ENCODE measurements at places on chromosomes 2 and 18. TPM values are rescaled to one million over a fixed set of nuclear protein-coding genes. Genes with fewer than 3 reads are reported as not detected.
A peak's percentile ranks its signal among the peaks of the same experiment; 100 is the strongest.

DNA sequence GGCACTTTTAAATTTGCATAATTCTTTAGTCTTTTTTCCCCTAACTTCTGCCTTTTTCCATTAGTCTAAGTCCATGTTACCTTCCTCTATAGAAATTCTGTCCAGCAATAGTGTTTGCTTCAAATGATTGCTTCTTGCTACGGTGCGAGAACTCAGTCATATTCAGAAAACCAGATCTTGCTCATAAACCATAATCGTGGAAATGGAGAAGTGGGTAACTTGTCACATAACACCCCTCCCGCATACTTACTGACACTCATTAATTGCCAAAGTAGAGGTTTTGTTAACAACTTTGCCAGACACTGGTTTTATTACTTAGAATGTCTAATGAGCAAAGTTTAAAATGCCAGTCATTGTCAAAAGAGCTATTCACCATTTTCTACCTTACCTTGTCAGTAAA is 94.3 kb upstream of the TWSG1 start:
- no peaks in the 10 kb centered on the region for H3K36me3 ChIP-seq
- no peaks in the 10 kb centered on the region for H3K4me1 ChIP-seq
- no peak overlapping the region for H3K4me3 ChIP-seq
- no peaks in the 10 kb centered on the region for H3K27me3 ChIP-seq
- H3K27ac ChIP-seq: no peak overlapping the region
- DNase-seq: no peak

DNA sequence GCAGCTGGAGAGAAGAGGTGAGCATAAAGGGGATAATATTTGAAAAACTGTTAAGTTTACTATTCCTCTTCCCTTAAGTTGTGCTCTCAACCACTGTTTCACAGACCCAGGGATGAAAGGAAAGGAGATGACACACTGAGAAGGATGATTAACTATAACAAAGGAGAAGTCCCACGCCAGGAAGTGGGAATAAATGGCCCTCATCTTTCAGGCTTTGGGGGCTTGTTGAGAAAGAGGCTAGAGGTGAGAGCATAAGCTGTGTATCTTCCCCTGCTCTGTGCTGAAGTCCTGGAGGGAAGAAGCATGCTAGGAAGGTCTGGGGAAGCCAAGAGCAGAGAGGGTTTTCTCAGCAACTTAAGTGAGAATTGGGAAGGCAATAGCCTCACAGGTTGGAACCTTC is 399.1 kb upstream of the ATP5MC3 start:
- no peaks in the 10 kb centered on the region for H3K27me3 ChIP-seq
- H3K4me1 ChIP-seq: no peaks in the 10 kb centered on the region
- H3K36me3 ChIP-seq: no peaks in the 10 kb centered on the region
- no peak overlapping the region for H3K27ac ChIP-seq

GRCh38 chr2:150572194-150572766 is 84.8 kb upstream of the RND3 start:
- no peaks in the 10 kb centered on the region for H3K27me3 ChIP-seq
- H3K27ac ChIP-seq: no peak overlapping the region
- H3K36me3 ChIP-seq: no peaks in the 10 kb centered on the region
- DNase-seq: no peak

GRCh38 chr18:73987247-73987980 is 160.2 kb downstream of the FBXO15 start:
- no peak overlapping the region for H3K27ac ChIP-seq
- no peaks in the 10 kb centered on the region for H3K36me3 ChIP-seq
- H3K4me3 ChIP-seq: no peak overlapping the region
- no peaks in the 10 kb centered on the region for H3K27me3 ChIP-seq
- no peaks in the 10 kb centered on the region for H3K4me1 ChIP-seq
- no peak for DNase-seq

DNA sequence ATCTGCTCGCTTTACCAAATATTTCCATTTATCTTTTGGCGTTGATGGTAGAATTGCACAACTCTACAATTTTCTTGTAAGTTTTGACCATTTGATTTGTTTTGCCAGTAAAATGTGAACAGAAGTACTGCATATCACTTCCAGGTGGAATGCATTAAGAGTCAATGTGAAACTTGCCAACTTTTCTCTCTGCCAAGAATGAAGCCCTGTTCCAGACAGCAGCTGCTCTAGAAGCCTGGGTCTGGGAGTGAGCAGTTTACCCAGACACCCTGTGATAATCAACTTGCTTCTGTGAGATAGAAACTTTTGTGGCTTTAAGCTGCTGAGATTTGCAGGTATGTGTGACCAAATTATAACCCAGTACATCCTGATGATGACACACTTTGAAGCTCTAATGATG is 115.9 kb upstream of the SYT4 start:
- H3K4me3 ChIP-seq: no peak overlapping the region
- no peak for DNase-seq
- no peaks in the 10 kb centered on the region for H3K4me1 ChIP-seq
- no peaks in the 10 kb centered on the region for H3K36me3 ChIP-seq
- no peaks in the 10 kb centered on the region for H3K27me3 ChIP-seq
- H3K27ac ChIP-seq: no peak overlapping the region

DNA sequence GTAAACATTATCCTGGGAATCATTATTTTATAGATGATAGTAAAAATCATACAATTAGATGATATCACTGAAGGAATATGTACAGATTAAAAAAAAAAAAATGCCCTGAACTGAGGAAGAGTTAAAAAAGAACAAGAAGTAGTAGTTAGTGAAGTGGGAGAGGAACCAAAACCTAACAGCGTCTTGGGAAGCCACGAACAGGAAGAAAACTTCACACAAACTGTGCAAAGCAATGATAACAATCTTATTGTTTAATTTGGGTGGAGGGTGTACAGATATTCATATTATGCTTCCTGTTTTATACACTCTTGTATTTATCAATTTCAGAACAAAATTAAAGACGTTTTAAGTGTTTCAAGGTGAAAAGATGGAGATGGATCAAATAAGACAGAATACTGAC is 3.5 kb downstream of the HEATR5B start:
- H3K4me3 ChIP-seq: no peak overlapping the region
- no peaks in the 10 kb centered on the region for H3K27me3 ChIP-seq
- H3K27ac ChIP-seq: no peak overlapping the region
- no peaks in the 10 kb centered on the region for H3K36me3 ChIP-seq
- H3K4me1 ChIP-seq: no peaks in the 10 kb centered on the region
- no peak for DNase-seq

- H3K27me3 ChIP-seq: no peaks in the 10 kb centered on the region
- no peaks in the 10 kb centered on the region for H3K4me1 ChIP-seq
- no peak overlapping the region for H3K27ac ChIP-seq
Observed at GRCh38 chr2:45156605-45157004, 147.4 kb upstream of the SIX2 start.

DNA sequence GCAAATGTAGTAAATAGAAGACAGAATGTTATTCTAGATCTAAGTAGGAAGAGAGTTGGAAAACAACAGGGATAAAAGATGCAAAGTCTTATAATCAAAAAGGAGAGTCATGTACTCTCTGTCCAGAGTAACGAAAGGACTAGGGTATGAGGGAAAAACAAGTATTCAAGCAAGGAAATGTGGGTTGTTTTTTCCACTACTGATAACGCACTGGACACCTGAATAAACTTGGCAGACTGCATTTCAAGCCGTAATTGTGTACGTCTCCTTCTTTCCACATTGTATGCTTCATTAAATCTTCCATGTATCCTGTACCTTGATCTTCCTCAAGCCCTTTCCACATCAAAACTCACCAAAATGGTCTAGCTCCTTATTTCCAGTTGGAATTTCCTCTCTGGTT is 420.6 kb downstream of the ZEB2 start:
- DNase-seq: no peak
- no peak overlapping the region for H3K4me3 ChIP-seq
- no peak overlapping the region for H3K27ac ChIP-seq
- no peaks in the 10 kb centered on the region for H3K36me3 ChIP-seq
- H3K4me1 ChIP-seq: no peaks in the 10 kb centered on the region

DNA sequence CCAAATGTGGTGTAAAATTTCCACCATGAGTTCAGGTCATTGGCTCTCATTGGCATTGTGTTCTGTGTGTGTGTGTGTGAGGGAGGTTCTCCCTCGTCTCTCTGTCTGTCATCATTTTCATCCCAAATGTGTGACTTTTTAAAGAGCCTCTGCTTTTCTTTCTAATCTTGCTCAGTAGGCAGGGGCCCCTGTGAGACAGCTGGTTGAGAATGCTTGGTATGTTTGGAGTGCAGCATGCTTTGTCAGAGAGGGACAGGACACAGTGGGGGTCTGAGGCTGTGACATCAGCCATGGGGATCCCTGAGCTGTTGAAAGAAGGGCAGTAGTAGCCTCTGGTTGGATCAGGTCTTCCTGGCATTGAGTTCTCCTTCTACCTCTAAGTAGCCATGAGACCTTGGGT is 10.6 kb downstream of the PTPRM start:
- H3K36me3 ChIP-seq: no peaks in the 10 kb centered on the region
- H3K4me3 ChIP-seq: no peak overlapping the region
- H3K27me3 ChIP-seq: no peaks in the 10 kb centered on the region
- H3K4me1 ChIP-seq: no peaks in the 10 kb centered on the region
- DNase-seq: no peak

- no peaks in the 10 kb centered on the region for H3K27me3 ChIP-seq
- H3K36me3 ChIP-seq: no peaks in the 10 kb centered on the region
- H3K4me1 ChIP-seq: peaks cover 4% of the 10 kb centered on the region
- no peak for DNase-seq
- no peak overlapping the region for H3K4me3 ChIP-seq
Observed at GRCh38 chr2:86185517-86186212, 9.6 kb downstream of the IMMT start.

DNA sequence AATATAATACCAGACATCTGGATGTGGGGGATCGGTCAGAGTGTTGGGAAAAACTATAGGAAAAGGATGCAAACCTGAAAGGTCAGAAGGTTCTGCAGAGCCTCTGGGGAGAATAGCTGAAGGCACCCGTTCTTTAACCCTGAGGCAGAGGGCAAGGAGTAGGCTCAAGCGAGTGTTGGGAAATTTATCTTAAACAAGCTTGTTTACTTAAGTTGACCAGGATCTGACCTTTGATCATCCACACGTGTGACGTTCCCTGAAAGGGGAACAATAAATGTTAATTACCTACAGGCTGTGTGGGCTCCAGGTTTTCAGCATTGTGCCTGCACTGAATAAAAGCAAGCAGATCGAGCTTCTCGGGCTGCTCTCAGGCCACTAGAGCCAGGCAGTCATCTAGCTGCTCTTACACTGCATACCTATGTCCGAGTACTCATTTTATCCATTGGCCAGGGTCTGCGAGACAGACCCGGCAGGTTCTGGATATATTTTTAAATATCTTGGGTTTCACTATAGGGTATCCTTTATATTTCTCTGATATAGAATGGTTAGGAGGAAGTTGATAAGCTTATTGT is 400.6 kb upstream of the CHST9 start:
- peak; percentile 60 for DNase-seq
- peak overlapping the region; percentile 30 for H3K27ac ChIP-seq
- no peak overlapping the region for H3K4me3 ChIP-seq
- H3K36me3 ChIP-seq: no peaks in the 10 kb centered on the region
- no peaks in the 10 kb centered on the region for H3K27me3 ChIP-seq

- H3K36me3 ChIP-seq: peaks cover 23% of the 10 kb centered on the region
- H3K4me1 ChIP-seq: no peaks in the 10 kb centered on the region
- no peak overlapping the region for H3K27ac ChIP-seq
- DNase-seq: no peak
- no peaks in the 10 kb centered on the region for H3K27me3 ChIP-seq
Observed at GRCh38 chr18:35982409-35983114, 10.1 kb downstream of the RMP24 start.

GRCh38 chr18:31679133-31679742 is 5.1 kb downstream of the B4GALT6 start:
- no peaks in the 10 kb centered on the region for H3K36me3 ChIP-seq
- peak; percentile 36 for DNase-seq
- H3K27me3 ChIP-seq: no peaks in the 10 kb centered on the region
- H3K4me3 ChIP-seq: no peak overlapping the region

DNA sequence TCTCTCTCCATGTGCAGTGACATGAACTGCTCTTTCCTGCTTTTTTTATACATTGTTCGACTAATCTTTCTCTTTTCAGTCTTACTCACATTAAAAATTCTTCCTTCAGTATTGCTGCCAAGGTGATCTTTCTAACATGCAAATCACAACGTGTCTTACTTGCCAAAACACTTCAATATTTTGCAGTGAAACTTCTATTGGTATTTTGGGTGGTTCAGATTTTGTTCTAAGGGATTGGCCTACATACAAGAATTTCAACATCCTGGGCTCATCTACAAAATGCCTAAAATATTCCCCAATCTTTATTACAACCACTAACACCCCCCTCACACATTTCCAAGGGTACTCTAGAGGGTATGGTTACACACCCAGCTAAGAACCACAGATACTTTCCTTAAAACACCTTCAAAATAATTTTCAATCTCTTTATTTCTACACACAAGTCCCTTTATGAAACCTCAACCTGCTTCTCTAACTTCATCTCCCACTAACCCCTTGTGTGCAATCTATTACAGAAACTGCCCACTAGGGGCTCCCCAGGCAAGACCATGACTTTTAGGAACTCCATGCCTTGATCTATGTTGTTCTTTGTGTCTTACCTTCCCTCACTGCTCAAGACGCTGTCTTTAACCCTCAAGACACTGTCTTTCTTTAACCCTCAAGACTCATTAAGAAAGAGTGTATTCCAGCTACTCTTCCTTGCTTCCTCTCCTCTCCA is 50.9 kb downstream of the COL3A1 start:
- H3K27me3 ChIP-seq: no peaks in the 10 kb centered on the region
- H3K27ac ChIP-seq: no peak overlapping the region
- no peak overlapping the region for H3K4me3 ChIP-seq
- H3K4me1 ChIP-seq: no peaks in the 10 kb centered on the region
- no peak for DNase-seq
- no peaks in the 10 kb centered on the region for H3K36me3 ChIP-seq

- H3K4me3 ChIP-seq: no peak overlapping the region
- no peaks in the 10 kb centered on the region for H3K4me1 ChIP-seq
- no peak overlapping the region for H3K27ac ChIP-seq
- DNase-seq: no peak
- H3K27me3 ChIP-seq: no peaks in the 10 kb centered on the region
Observed at GRCh38 chr2:112698834-112699515, 21.8 kb upstream of the NT5DC4 start.

The IL1F10 gene
- not detected for total RNA-seq

The TMEM247 gene
- not detected for total RNA-seq

The HADHB gene
- total RNA-seq: 160 TPM

The ACKR3 gene
- 3.5 TPM for total RNA-seq

The MAL gene
- 0.54 TPM for total RNA-seq

The EFEMP1 gene
- total RNA-seq: 25.2 TPM

The TRABD2A gene
- 88.1 TPM for total RNA-seq

The HTR2B gene
- not detected for total RNA-seq

Measured in colonic mucosa (tissue), 4 donors.